Stimulated activated CD8-positive, alpha-beta memory T cell treated with anti-CD3 and anti-CD28 coated beads, Interleukin-4, amount 100 ng/mL, for 24 hours (primary cell): ENCODE measurements at places on chromosomes 2 and 18.
A peak's percentile ranks its signal among the peaks of the same experiment; 100 is the strongest.

GRCh38 chr2:228860601-228861285 lies 410.3 kb downstream of the PID1 start:
- DNase-seq, result no peak

GRCh38 chr2:67880291-67880761 lies 182.5 kb downstream of the C1D start:
- no peak for DNase-seq

DNA sequence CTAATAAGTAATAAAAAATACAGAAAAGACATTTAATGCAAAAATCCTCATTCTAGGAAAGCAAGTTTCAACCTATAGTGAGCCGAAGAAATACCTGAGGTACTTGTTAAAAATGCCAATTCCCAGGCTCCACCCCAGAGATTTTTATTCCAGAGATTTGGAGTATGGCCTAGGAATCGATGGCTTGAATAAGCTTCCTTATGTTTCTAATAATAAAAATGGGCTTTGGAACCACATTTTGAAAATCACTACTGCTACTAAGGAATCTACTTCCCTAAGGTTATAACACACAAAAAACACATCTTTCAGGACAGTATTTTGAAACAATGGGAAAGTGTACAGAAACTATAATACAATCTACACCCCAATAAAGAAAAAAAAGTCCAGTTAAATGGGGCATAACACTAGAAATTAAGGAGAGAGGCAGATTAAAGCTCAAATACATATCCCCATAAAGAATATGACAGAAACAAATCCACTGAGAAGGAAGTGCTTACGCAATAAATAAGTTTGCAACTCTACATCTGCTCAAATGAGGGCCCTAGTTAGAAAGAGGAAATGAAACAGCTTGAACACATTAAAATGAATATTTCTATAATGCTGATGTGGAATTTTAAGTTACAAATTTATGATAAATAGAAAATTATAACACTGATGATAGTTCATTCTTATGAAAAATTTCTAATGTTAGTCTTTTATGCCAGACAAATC lies 103.7 kb downstream of the EPB41L3 start:
- no peak for DNase-seq

DNA sequence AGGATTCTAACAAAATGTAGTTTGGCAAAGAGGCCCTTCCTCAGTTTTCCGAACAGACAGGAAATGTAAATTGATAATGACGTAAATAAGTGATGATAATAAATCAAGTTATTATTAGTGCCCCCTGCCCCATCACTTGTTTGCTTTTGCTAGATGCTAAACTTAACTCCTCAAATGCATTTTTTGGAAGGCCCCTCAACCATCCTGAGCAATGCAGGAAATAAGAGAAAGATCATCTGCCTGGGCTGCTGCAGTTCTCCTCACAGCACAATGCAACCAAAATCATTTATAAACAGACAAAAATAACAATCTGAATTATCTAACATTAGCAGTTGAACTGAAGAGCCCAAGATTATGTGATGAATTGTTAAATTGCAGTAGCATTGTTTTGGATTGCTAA lies 62.6 kb upstream of the PSMD14 start:
- DNase-seq, result no peak

DNA sequence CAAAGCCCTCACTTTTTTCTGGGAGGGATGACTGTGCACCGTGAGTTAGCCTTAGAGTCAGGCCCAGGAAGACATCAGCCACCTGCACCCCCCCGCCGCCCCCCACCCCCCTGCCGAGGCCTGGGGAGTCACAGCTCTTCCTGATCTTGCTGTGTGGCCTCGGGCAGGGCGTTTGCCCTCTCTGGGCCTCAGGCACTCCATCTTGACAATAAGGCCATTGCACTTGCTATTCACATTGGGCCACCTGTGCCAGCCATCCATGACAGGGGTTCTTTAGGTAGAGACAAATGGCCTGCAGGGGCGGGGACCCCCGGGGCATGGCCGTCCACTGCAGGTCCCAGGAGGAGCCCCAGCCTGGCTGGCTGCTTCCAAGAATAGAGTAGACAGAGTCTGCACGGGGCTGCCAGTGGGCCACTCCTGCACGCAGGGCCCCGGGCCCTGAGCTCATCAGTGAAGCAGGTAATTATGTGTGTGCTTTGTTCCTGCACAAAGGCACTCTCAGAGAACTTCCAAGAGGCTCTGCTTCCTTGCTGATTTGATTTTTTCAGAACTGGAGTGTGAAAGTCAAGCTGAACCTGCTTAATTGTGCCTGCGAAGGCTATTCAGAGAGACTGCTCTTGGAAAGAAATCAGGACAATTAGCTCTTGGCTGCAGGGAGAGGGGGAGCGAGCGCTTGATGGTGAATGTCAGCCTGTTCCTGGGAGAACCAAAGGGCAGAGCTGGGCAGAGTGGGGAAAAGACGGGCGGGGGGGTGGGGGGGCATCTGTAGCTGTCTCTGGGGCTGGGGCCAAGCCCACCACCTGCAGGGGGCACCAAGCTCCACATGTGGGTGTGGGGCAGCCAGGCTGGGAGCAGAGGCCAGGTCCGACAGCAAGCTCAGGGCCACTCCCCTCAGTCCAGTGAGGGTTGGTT lies 40.3 kb downstream of the RRM2 start:
- no peak for DNase-seq

DNA sequence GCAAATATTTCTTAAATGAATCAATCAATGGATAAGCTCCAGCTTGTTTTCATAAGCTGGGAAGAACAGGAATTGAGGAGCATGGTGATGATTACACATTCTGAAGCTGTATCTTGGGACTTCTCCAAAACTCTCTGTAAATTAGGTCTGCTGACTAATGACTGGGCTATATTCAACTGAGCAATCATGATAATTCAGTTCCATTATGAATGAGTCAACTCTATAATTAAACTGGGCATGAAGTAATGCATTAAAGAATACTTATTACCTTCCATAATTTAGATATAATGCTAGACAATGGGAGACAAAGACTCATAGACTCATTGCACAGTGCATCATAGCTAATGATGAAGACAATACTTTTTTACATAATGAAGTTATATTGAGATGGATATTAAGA lies 207.4 kb downstream of the CBLN2 start:
- no peak for DNase-seq

DNA sequence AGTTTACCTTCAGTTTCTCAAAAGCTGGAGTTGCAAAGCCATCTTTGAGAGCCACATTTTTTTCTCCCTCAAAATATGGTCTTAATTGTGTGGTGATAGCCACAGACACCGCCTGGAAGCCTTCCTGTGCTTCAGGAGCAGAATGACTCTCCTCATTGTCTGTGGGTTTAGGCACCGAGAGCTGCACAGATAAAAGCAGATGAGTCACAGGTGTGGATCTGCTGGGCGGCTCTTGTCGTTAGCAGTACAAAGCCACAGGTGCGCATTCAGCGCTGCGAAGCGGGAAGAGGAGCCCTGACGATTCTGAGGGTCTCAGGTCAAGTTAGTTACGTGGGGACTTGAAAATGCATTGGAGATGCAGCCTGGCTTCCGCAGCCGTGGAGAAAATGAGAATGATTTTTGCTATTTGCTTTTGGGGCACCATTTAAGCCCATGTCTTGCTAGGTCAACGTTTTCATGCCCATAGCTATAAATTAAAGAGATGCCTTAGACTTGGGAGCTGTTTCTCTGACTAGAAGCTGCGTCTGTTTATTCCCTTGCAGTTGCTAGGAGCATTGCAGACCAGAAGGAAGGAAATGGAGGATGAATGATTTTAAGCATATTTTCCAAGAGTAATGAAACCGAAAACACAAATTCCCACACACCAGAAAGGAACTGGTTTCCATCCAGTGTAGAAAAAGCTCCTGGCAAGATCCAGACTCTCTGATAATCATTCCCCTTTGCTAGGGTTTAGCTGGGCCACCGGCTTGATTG lies 51.5 kb downstream of the KLHL29 start:
- DNase-seq, result no peak

GRCh38 chr2:182866461-182867406 lies at the start of gene FRZB:
Gene FRZB (minus strand): TSS chr2:182866637. CDS start chr2:182866552, 85 bp downstream.
- DNase-seq, result no peak

GRCh38 chr2:146987996-146988395 lies 856.8 kb upstream of the ACVR2A start:
- no peak for DNase-seq

DNA sequence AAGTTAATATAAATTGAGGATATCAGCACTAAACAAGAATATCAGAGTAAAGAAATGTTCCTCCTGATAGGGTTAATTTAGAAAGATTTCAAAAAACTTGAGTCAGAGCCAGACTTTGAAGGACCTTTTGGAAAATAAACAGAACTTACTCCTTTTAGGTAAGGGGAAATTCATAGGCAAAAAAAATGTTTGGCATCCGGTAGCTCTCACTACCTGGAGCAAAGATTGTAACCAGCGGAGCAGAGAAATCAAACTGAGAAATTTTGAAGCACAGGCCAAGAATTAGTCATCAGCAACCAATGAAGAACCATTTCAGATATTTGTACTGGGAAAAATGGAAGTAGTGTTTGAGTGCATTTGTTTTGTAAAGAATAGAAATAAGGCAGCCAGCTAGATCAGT lies 113.0 kb downstream of the ICA1L start:
- no peak for DNase-seq

- DNase-seq, result no peak
These were observed 4.1 kb upstream of the WNT6 start for GRCh38 chr2:218855305-218856166.

GRCh38 chr2:198438331-198438730 lies 633.9 kb downstream of the PLCL1 start:
- no peak for DNase-seq

- DNase-seq, result no peak
These were observed 164.6 kb downstream of the EIPR1 start for GRCh38 chr2:3212984-3213383.

DNA sequence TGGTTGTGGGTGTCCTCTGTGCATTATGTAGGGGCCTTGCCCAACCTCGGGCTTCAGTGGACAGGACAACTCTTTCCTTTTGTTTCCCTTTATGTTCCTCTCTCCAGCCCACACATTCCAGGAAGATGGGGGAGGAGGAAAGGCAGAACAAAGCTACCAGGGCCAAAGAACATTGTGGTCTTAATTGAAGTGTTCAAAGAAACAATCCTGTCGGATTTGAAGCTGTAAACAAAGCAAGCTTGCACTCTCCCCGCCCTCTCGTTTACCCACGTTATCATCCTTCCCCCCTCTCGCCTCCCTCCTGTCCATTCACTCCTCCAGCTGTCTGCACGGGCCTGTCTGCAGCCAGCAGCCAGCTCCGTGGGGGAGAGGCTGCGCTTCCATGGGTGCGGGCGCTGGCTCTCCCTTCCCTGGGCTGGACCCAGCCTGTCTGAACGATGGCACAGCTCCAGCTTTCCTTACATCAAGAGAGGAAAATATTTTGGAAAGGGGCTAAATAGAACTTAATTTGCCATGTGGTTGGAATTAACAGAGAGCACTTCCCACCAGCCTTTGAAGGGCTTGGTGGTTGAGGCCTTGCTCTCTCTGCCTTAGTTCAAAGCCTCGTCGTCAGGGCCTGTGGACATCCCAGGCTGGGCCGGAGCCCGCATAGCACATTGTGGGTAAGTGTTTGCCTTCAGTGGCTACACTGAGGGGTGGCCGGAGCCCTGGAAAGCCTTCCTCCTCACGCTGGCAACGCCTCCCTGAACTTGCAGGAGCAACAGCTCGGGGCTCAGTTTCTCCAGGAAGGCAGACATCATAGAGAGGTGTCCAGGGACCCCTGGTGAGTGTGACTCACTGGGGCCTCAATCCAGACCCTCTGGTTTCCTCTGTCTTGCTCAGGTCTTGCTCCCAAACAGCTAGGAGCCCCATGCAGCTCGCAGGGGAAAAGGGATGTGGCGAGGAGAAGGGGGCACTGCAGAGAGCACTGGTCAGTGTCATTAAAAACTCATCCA lies 60.6 kb upstream of the HS6ST1 start:
- DNase-seq, result no peak

GRCh38 chr2:75553935-75554531 lies 6.7 kb downstream of the EVA1A start:
- no peak for DNase-seq

DNA sequence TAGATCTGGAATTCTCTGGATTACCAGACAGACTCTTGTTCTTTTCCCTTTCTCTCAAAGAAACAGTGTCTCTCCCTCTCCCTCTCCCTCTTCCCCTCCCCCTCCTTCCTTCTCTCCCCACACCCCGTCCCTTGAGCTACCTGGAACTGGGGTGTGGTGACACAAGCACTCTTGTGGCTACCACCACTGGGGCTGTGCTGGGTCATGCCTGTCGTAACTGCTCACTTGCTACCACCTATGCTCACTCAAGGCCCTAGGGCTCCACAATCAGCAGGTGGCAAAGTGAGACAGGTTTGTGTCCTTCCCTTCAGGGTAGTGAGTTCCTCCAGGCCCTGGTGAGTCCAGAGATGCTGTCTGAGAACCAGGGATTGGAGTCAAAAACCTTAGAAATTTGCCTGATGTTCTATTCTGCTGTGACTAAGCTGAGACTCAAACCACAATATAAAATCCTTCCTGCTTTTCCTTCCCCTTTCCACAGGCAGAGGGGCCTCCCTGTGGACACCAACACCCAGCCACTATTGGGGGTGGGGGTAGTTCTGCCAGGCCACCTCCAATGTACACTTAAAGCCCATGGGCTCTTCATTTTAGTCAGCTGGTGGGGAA lies 70.8 kb downstream of the OXER1 start:
- DNase-seq, result no peak

- no peak for DNase-seq
These were observed 188.5 kb upstream of the CDH2 start for GRCh38 chr18:28365411-28365831.

DNA sequence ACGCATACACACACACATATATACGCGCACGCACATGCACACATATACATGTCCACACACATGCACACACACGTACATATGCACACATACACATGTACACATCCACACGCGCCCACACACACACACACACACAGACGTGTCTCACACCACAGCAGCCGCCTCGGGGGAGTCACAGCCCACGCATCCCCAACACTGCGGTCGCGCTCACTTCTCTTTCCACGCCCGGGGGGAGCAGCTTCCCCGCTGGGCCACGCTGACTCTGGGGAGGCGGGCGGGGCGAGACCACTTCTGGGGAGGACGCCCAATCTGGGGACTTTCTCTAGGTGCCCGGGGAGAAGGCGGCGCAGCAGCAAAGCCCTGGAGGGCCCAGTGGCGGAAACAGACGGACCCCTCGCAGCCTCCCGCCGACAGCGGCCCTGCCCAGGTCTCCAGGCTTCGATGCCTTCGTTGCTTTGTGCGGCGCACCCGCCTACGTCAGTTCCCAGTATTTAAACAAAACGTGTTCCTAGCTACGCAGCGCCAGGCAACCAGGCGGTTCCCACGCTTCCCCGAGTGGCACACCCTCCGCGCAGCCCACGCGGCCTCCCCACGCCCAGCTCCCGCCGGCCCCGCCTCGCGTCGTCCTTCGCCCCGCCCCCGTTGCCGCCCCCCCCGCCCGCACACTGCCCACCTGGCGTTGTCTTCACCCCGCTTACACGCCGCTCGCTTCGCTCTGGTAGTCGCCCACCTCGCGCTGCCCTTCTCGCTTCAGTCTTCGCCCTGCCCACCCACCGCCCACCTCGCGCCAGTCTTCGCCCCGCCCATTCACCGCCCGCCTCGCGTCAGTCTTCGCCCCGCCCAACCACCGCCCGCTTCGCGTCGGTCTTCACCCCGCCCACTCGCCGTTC lies 810 bp upstream of the RBFA start:
- DNase-seq, result peak; percentile 55

GRCh38 chr2:173264603-173265366 lies 89.9 kb upstream of the CDCA7 start:
- no peak for DNase-seq

GRCh38 chr18:51153659-51154371 lies 43.7 kb downstream of the MEX3C start:
- peak; percentile 44 for DNase-seq

GRCh38 chr2:162092008-162092390 lies 18.0 kb upstream of the DPP4 start:
- DNase-seq, result no peak

- no peak for DNase-seq
These were observed 73.6 kb downstream of the NFATC1 start for GRCh38 chr18:79469309-79469708.

GRCh38 chr2:162153608-162154224 lies 1.7 kb upstream of the GCG start:
- DNase-seq, result peak; percentile 26
